HepG2 (cell line): ENCODE measurements at places on chromosomes 4 and X. TPM values are rescaled to one million over a fixed set of nuclear protein-coding genes. Genes with fewer than 3 reads are reported as not detected.

DNA sequence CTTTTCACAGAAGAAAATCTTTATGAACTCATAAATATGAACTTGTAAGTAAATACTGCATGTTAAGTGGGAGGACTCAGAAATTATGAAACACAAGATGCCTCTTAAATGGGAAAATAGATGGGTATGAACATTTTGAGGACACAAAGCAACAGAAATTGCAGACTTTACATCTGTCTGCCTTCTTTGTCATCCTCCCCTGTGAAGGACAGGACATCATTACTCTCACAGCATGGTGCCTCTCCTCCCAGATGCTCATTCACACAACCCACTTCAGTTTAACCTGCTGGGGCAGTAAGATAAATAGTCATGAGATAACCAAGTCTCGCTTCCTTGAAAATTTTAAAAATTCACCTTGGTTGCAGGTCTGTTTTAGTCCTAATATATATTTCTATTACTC lies 144.5 kb downstream of the APBB2 start:
- no peak overlapping the region for H3K27ac ChIP-seq
- H3K36me3 ChIP-seq = no peaks in the 10 kb centered on the region
- H3K4me3 ChIP-seq = no peak overlapping the region
- H3K27me3 ChIP-seq = no peaks in the 10 kb centered on the region
- no peak for DNase-seq

DNA sequence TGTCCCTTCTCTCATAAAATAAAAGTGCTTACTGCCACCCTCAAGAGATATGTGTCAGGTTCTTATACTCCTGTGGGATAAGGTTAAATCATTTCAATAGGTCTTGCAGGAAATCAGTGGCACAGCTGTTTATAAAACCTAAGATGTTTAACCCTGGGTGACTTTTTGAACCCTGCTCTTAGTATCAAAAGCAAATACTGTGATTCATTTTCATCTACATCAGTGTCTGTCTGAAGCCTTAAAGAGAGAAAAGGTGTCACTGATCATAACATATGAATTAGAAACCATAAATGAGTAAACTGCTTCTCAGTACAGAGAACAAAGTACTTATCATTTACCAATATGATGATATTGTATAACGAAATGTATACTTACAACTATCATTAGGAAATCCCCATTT lies 59.0 kb downstream of the CCSER1 start:
- H3K4me1 ChIP-seq = no peaks in the 10 kb centered on the region
- DNase-seq = no peak
- H3K27me3 ChIP-seq = no peaks in the 10 kb centered on the region
- H3K36me3 ChIP-seq = no peaks in the 10 kb centered on the region
- H3K27ac ChIP-seq = no peak overlapping the region
- no peak overlapping the region for H3K4me3 ChIP-seq

DNA sequence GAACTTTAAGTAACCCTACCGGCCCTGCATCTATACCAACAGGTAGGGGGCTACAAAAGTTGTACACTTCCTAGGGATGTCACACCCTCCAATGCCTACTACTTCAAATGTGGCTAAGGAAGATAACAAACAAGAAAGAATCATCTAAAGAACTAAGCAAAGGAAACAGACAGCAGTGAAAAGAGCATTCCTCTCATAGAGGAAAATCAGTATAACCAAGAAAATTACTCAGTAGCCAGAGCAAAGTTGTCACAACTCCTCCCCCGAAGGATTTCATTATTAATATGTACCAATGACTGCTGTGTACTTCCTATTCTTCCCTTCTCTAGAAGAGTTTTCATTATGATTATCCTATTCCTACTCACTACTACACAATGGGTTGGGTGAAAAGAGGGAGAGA lies 12.6 kb downstream of the ANKRD17 start:
- no peaks in the 10 kb centered on the region for H3K27me3 ChIP-seq
- peaks cover 33% of the 10 kb centered on the region for H3K4me1 ChIP-seq

DNA sequence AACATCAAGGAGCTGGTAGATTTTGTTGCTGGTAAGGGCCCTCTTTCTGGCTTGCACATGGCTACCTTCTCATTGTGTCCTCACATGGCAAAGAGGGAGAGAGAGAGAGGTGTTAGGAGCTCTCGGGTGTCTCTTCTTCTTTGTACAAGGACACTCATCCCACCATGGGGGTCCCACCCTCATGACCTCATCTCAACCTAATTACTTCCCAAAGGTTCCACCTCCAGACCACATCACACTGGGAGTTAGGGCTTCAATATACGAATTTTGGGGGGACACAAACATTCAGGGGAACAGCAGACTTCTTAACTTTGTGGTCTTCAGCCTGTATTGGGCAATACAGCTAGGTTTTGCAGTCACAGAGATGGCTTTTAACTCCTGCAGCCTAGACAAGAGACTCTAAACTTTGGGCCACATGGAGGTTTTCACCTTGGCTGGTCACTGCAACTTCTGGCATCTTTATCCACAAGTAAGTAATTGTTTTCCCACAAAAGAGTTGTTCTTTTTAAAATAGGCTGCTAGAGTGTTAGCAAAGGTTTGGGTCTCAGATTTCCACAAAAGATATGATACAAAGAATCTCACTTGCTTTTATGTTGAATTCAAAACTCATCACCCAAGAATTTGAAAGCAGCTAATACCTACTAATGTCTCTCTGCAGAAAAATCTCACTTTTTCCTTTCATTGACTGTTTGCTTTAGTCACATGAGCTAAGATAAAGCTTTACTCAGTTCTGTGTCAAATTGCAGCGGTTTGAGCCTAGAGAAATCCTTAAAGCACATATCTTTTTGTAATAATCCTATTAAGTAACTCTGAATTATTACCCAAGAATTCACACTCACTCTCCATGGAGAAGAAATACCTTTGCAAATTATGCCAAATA lies 39.6 kb upstream of the BBS12 start:
- DNase-seq = no peak
- no peaks in the 10 kb centered on the region; the same call in 1 of the 2 replicates for H3K27me3 ChIP-seq
- no peak overlapping the region for H3K4me3 ChIP-seq

DNA sequence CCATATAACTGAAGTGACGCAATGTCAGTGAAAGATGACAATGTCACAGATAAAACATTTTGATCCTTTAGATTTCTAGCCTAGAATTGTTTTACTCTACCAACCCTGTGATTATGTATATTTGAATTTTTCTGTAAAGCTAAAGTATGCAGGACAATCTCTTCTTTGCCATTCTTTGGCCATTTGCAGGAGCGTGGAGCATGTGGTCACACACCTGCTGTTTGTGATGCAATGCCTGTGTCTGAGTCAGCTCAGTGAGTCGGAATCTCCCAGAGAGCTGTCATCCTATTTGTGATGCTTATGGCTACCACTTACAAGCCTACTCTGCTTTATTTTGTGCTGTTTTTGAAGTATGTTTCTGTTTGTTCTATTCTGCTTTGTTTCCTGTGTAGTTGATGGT lies 214.5 kb downstream of the NAF1 start:
- no peaks in the 10 kb centered on the region for H3K27me3 ChIP-seq
- no peak overlapping the region for H3K27ac ChIP-seq
- no peaks in the 10 kb centered on the region for H3K36me3 ChIP-seq
- H3K4me1 ChIP-seq = no peaks in the 10 kb centered on the region

DNA sequence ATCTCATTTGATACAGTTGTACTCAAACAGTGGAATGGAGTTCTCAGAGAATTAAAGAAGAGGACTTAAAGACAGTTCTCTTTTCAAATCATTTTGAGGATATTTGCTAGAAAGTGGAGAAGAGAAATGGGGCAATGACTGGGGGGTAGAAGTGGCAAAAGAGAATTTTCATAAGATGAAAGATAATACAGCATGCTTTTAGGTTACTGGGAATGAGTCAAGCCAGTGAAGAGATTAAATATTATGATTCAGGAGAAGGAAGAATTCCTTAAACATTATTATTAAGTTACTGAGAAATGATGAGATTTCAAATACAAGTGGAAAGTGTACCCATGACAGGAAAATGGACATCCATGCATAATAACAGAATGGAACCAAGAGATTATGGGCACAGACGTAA lies 219.0 kb upstream of the DKK2 start:
- H3K4me3 ChIP-seq = no peak overlapping the region
- DNase-seq = no peak
- H3K4me1 ChIP-seq = no peaks in the 10 kb centered on the region
- H3K27ac ChIP-seq = no peak overlapping the region
- no peaks in the 10 kb centered on the region for H3K27me3 ChIP-seq

DNA sequence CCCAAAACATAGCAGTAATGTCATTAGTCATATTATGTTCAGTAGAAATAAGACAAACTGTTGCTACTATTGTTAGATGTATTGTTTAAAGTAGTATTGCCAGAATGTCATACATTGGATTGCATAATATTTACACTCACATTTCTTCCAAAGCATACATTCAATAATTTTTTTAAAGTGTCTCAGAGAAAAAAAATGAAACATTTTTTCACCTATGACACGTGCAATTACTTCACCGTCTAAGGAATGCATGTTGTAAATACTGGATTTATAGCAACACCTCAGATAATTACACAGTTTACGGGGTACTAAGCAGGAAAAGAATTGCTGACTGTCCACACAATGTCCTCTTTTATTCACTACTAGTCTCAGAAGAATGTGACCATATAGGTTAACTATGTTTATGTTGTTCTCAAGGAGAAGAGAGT lies 162.1 kb downstream of the PCDH18 start:
- no peak overlapping the region for H3K4me3 ChIP-seq
- H3K27me3 ChIP-seq = no peaks in the 10 kb centered on the region
- no peaks in the 10 kb centered on the region for H3K4me1 ChIP-seq

DNA sequence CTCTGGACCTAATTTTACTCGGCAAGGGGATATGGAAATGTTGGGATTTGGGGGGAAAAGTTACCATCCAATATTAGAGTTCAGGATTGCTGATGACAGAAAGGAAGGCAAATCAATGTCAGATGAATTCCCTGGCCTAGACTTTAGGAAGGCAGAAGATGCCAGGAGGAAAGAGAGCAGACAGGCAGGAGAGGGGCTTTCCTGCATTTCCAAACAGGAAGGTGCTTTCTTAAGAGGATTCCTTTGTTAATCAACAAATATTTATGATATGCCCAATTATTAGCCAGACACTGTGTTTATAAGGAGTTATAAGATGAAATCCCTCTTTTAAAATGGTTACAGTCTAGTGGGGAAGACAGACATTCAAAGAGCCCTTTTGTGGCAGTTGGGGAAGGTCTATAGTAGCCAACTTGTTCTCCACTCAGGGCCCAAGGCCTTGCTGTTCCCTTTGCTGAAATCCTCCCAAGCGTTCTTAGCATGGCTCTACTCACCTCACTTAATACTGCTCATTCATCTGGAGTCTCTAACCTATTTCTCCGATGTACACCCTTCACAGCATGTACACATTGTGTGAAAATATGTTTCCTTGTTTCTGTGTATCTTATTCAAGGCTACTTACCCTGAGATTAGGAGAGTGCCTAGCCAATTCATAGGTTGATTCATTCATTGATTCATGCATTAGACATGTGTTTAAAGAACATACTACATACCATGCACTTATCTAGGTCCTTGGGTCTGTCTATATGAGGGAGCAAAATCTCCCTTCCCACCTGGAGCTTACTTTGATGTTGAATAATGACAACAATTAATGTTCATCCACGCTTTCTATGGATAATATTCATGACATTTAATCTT lies 5.3 kb downstream of the IGFBP7 start:
- H3K27ac ChIP-seq = no peak overlapping the region
- H3K4me1 ChIP-seq = peaks cover 18% of the 10 kb centered on the region
- no peaks in the 10 kb centered on the region for H3K36me3 ChIP-seq
- no peak for DNase-seq

DNA sequence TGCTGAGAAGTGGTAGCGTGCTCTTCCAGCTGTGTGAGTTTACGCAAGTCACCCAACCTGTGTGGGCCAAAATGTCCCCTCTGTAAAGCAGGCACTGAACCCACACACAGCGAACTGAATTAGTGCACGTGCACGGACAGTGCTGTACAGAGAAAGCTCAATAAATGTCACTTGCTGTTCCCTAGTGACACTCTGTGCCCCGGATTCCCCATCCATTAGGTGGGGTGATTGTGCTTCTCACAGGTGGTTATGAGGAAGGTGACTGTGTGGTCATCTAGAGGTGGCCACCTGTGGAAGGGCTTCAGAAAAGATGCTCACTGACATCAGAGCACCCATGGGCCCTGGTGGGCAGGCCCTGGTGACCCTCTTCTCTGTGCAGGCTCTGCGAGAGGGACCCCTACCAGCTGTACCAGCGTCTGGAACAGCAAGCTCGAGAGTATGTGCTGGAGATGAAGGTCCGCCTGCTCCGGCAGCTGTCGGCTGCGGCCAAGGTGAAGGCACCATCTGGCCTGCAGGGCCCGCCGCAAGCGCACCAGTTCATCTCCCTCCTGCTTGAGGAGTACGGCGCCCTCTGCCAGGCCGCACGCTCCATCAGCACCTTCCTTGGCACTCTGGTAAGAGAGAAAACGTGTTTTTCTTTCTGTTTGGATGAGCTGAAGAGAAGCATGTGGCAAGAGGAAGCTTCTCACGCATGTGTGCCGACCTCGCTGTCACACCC lies 94.3 kb downstream of the FAM193A start:
- H3K36me3 ChIP-seq = peaks cover 69% of the 10 kb centered on the region
- peaks cover 8% of the 10 kb centered on the region; the same call in 1 of the 2 replicates for H3K4me1 ChIP-seq
- no peak overlapping the region for H3K4me3 ChIP-seq

GRCh38 chrX:54794028-54794427 lies 4.0 kb downstream of the ITIH6 start:
- peaks cover 5% of the 10 kb centered on the region; the same call in 1 of the 2 replicates for H3K4me1 ChIP-seq
- no peak overlapping the region for H3K27ac ChIP-seq
- H3K4me3 ChIP-seq = no peak overlapping the region
- no peak for DNase-seq
- no peaks in the 10 kb centered on the region for H3K36me3 ChIP-seq

- H3K36me3 ChIP-seq = no peaks in the 10 kb centered on the region
- H3K27me3 ChIP-seq = no peaks in the 10 kb centered on the region
- DNase-seq = no peak
- no peak overlapping the region for H3K27ac ChIP-seq
- no peaks in the 10 kb centered on the region for H3K4me1 ChIP-seq
Measured at GRCh38 chr4:7699031-7699430, 240.6 kb downstream of the AFAP1 start.

GRCh38 chr4:1714303-1715001 lies 2.3 kb upstream of the SLBP start:
- DNase-seq = no peak
- H3K4me3 ChIP-seq = no peak overlapping the region
- no peaks in the 10 kb centered on the region for H3K27me3 ChIP-seq
- H3K27ac ChIP-seq = no peak overlapping the region
- no peaks in the 10 kb centered on the region; the same call in 1 of the 2 replicates for H3K36me3 ChIP-seq
- H3K4me1 ChIP-seq = peaks cover 47% of the 10 kb centered on the region

- DNase-seq = no peak
- H3K36me3 ChIP-seq = no peaks in the 10 kb centered on the region
- H3K27ac ChIP-seq = no peak overlapping the region
- no peaks in the 10 kb centered on the region for H3K4me1 ChIP-seq
- no peaks in the 10 kb centered on the region for H3K27me3 ChIP-seq
- H3K4me3 ChIP-seq = no peak overlapping the region
Measured at GRCh38 chrX:110022599-110023448, 19.9 kb downstream of the TMEM164 start.

- H3K27me3 ChIP-seq = no peaks in the 10 kb centered on the region
- H3K36me3 ChIP-seq = no peaks in the 10 kb centered on the region
- H3K4me3 ChIP-seq = no peak overlapping the region
- H3K27ac ChIP-seq = no peak overlapping the region
Measured at GRCh38 chrX:12885508-12885907, 18.6 kb downstream of the TLR7 start.

MAP3K15 gene
- total RNA-seq = 3.4 and 3.9 TPM in 2 replicates

CA5B gene
- 1.7 and 2.3 TPM in 2 replicates for total RNA-seq

CABS1 gene
- total RNA-seq = not detected in 2 replicates

DMP1 gene
- total RNA-seq = not detected in 2 replicates

KIT gene
- not detected in 2 replicates for total RNA-seq

FGFBP2 gene
- not detected in 2 replicates for total RNA-seq
